ENCODE measurements at places on chromosomes 16 and 17.

DNA sequence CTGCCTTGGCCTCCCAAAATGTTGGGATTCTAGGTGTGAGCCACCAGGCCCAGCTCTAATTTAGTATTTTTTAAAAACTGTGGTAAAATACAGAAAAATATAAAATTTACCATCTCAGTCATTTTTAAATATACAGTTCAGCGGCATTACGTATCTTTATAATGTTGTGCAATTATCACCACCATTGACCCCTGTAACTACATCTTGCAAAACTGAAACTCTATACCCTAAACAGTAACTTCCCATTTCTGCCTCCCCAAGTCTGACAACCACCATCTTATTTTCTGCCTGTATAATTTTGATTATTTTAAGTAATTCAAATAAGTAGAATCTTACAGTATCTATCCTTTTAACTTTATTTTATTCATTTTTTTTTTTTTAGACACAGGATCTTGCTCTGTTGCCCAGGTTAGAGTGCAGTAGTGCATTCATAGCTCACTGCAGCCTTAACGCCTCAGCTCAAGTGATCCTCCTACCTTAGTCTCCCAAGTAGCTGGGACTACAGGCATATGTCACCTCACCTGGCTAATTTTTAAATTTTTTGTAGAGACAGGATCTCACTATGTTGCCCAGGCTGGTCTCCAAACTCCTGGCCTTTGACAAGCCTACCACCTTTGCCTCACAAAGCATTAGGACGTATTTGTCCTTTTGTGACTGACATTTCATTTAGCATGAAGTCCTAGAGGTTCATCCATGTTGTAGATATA, 10.9 kb upstream of the GGA2 start:
- DNase-seq: no peak

DNA sequence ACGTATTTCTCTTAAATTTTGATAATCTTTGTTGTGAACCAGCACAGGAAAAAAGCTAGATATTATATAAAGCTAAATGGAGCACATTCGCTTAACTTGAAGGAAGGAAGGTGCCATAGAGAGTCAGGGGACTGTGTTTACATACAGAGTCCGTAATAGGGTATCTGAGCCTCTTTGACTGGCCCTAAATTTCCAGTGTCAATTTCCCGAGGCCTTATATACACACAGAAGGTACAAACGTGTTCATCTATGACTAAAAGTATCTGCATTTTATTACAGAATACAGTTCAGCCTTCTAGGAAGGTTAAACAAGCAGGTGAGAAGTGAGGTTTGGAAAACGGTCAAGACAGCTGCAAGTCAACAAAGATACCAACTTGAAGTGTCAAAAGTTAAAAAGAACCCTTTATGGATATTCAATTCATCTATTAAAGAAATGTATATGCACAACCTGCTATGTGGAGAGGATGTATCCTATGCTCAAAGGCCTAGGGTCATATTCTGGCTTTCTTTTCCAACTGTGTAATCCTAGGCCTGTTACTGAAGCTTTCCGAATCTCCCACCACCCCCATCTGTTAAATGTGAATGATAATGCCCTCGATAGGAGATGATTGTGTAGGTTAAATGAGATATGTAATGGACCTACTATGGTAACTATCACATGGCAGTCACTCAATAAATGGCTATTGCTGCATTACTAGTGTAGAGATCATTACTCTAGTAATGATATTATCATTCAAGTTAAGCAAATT, 263.7 kb upstream of the MAF start:
- DNase-seq: no peak

- DNase-seq: no peak
These were observed 273.9 kb upstream of the MAF start for GRCh38 chr16:79874391-79874790.

GRCh38 chr17:30309591-30309990, 17.8 kb upstream of the BLMH start:
- no peak for DNase-seq

DNA sequence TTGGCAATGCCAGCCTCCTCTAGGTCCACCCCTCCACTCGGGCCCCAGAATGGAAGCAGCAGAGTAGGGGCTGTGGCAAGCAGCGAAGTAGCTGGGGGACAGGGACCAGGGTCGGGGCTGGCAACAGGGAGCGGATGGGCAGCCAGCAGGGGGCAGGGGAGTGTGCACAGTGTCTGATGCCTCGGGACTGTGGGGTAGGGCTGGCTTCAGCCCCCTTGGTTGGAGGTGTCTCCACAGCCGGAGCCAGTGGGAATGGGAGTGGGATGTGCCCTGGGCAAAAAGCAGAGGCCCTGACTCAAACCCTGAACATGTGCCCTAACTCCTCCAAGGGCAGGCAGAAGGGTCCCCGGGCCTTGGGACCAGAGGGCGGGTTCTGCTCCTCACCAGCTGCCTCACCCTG, 18.5 kb upstream of the ARHGAP27 start:
- no peak for DNase-seq

DNA sequence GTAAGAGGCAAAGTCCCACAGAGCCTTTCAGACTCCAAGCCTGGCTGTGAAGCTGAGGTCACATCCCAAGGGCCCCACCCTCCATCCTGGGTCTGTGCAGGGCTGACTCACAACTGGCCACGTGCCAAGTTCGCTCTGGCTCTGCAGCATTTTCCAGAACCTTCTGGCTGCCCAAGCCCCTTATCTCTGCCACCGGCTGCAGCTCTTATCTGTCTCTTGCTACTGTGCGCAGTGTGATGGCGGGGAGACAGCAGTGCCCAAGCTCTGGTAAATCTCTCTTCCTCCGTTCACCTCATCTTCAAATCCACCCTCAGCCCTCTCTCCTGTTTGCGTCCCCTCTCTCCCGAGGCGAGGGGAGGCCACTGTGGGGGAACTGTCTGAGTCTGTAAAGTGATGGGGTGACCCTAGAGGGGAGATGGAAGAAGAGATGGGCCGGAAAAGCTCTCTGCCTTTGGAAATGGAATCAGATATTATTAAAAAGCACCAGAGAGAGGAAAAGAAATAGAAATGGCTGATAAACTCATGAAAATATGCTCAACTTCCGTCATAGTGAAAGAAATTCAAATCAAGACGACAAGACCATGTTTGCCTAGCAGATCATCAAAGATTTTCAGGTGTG, 162.7 kb upstream of the CDC42EP4 start:
- DNase-seq: peak; percentile 7

GRCh38 chr16:29321585-29321984, 84.9 kb downstream of the NPIPB11 start:
- DNase-seq: no peak

- no peak for DNase-seq
These were observed 96.4 kb downstream of the MSI2 start for GRCh38 chr17:57352665-57353175.

DNA sequence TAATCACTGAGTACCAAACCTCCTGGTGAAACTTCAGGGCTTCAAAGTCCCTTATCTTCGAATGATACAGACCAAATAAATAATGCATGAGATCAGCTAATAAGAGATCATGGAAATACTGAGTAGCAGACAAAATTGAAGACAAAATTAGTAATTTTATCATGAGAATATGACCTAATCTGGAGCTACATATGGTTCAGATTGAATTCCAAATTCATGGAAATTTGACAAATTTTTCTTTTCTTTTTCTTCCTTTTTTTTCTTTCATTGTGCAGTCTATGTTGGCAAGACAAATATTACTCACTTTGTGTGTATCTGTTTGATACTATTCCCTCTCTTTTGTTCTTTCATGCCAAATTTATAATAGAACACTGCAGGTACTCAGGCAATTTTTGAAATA, 218.1 kb upstream of the KCNJ16 start:
- DNase-seq: no peak
